ENCODE measurements at places on chromosomes 4 and X.
A peak's percentile ranks its signal among the peaks of the same experiment; 100 is the strongest.

- no peak for DNase-seq
Measured at GRCh38 chrX:132382068-132382467, 106.8 kb downstream of the MBNL3 start.

- DNase-seq, result no peak
Measured at GRCh38 chr4:88244816-88245579, 39.4 kb downstream of the PPM1K start.

DNA sequence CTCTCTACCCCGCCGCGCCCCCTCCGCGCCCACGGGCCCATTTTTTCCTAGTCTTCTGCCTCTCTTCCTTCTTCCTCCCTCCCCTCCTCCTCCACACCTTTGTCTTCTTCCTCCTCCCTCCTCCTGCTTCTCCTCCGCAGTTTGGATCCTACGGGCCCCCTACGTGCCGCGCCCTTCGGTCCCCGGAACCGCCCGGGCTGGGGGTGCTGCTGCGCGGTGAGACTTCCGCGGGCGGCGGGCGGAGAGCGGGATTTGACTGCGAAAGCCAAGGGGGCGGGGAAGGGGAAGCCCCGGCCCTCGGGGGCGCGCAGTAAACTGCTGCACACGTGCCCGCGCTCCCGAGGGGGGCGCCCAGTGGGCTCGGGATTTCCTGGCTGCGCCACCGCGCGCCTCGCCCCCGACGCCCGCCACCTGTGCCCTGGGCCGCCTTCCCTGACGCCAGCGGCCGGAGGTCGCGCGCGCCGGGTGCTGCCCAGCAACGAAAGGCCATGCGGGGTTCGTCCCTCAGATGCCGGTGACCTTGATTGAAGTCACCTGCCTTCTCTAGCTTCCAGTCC, 3.3 kb upstream of the NKX3-2 start:
- DNase-seq, result no peak

GRCh38 chr4:56244681-56245080, 142.6 kb downstream of the AASDH start:
- DNase-seq, result no peak

DNA sequence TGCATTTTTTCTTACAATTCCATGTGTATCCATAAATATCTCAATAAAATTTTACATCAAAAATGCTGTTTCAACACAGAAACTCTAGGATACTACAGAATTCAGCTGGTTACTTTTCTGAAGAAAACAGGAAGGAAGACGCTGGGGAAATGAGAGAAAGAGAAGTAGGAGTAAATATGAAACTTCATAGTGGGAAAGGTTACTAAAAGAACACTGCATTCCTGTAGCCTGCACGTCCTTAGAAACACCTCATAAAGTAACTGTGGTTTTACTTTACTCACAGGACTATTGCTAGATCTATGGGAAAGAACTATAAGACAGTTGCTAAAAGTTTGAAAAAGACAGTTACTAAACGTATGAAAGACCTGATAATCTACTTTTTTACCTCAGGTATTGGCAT, 23.1 kb downstream of the ATP11C start:
- no peak for DNase-seq

DNA sequence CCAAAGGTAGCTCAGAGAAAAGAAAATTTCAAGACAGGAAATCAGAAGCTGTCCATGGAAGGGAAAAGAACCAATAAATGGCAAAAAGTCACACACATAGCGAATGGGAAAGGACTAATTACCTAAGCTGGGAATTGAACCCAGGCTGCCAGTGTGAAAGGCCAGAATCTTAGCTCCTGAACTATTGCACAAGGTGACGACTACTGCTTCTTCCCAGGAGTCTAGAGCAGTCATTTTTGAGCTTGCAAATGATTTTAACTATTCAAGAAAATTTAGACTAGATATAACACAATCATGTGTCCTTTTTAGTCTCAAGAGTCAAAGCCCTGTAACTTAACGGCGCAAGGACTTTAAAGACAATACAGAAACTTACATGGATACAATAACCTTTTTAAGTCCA, 34.1 kb upstream of the ZNF81 start:
- DNase-seq, result peak; percentile 5

DNA sequence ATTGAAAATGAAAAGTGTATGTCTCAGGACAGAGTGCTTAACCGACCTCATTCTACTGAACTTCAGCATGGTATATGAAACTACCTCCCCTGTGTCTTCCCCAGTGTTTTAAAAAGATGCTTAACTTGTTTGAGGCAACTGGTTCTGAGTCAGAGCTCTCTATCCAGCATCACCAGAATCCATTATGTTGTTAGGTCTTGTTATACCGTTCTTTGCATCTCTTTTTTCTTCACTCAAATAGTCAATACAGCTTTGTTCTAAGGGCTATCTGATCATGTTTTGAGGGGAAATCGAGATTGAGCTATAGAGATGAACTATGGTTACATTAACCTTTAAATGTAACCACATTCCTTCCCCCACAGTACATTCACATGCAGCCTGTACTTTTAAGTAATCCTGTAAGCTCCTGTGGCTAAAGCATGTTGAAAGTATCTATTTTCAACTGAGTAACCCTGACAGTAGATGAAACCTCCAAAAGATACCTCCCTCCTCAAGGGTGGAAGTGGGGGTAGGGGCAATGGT, 514.4 kb downstream of the RPA4 start:
- no peak for DNase-seq

- DNase-seq, result no peak
Measured at GRCh38 chr4:67320645-67321044, 224.7 kb downstream of the CENPC start.

DNA sequence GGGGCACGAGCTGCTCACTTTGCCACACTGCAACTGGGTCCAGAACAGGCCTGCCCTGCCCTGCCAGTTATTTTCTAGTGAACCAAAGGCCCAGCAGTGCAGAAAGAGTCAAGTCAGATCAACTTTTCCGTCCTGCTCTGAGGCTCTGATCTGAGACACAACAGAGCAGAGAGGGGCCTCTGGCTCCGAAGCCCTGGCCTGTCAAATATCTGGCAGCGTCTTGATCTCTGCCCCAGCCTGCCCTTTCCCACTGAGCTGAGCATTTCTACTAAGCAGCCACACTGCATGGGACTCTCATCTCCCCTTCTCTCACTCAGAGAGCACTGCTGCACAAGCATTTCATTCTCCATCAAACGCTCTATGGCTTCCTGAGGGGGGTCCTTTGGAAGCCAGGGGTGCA, 11.8 kb downstream of the IGFBP7 start:
- DNase-seq, result no peak

- no peak for DNase-seq
Measured at GRCh38 chr4:52192001-52192400, 140.9 kb downstream of the SPATA18 start.

DNA sequence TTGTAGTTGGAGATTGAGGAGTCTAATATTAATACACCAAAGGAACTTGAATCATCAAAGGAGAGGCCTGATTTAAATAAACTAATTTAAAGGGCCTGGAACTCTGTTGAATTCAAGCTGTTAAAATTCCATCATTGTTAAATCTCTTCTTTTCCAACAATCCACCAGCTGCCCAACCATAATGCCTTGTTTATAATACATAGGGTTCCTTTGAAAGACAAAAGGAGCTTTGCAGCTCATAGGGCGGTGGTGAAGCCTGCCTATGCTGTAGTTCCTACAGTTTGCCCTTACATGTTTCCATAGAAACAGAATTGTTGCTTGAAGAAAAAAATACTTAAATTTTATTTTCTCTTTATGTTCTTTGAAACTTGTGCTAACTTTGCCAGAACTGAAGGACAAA, 102.8 kb downstream of the GLUD2 start:
- DNase-seq, result no peak

GRCh38 chr4:68865188-68865638, 49.4 kb downstream of the UGT2B10 start:
- no peak for DNase-seq

DNA sequence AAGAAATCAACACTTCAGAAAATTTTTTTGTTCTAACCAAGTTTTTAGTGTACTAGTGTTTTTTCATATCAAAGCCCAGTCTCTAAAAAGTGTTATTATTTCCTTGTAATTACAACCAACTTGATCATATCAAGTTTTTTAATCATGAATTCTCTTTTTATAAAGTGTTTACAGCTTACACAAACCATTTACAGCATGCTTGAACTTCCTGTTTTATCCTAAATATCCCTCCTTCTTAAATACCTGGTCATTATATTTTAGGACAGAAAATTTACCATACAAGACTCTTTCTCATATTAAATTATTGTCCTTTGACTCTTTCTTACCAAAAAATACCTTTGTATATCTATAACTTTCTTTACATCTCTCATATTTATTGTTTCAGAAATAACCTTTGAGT, 89.4 kb upstream of the NPY2R start:
- DNase-seq, result no peak

DNA sequence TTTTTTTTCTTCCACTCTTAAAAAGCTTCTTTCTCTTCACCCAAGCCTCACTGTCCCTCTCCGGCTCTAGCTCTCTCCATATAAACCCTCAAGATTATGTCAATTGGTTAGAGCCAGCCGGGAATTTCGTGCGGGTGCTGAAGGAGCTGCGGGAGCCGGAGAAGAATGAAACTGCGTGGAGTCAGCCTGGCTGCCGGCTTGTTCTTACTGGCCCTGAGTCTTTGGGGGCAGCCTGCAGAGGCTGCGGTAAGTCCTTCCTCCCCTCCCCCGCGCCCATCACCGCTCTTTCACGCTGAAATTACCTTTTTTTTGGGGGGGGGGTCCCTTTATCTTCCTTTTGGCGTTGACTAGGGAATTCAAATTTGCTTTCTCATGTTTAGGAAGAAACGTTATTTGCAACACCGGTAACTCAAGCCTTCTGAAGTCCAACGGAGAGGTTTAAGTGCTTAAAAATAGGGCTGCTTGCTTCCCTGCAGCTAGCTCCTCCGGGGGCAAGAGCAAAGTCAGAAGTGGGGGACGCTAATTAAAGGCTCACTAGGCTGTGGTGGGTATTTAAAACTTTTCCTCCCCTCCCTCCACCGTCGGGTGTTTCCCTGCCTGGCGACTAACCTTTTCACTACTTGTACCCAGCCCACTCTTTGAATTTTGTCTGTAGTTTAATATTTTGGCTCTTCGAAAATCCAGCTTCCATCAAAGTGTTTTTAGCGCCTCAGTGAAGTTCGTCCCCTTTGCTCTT, 491 bp downstream of the COL4A5 start:
- DNase-seq, result peak; percentile 1

GRCh38 chrX:136750364-136750763, 30.4 kb downstream of the ARHGEF6 start:
- DNase-seq, result no peak

DNA sequence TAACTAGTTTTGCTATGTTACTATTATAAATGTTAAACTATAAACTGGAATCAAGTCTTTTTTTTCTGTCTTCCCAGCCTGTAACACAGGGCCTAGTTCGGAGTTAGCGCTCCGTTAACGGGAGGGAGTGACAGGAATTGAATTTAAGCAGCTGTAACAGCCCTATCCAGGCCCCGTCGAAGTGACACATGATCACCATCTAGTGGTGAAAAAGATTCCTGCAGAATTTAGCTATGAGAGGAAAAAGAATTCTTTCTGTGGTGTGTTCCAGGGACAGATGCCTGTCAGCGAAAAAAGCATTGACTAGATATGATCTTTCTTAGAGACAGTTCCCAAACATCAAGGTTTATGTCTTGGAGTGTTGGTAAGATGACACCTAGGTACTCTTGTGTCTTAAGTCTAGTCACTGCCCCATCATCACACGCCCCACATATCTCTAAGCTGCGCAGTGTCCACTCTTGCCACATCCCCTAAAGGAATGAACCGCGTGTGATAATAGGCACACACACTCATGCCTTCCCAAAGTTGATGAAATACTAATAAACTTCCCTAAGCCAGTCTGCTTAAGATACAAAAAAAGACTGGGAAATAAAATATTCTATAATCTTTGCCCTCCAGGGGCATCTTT, 2.1 kb downstream of the GAB3 start:
- no peak for DNase-seq

DNA sequence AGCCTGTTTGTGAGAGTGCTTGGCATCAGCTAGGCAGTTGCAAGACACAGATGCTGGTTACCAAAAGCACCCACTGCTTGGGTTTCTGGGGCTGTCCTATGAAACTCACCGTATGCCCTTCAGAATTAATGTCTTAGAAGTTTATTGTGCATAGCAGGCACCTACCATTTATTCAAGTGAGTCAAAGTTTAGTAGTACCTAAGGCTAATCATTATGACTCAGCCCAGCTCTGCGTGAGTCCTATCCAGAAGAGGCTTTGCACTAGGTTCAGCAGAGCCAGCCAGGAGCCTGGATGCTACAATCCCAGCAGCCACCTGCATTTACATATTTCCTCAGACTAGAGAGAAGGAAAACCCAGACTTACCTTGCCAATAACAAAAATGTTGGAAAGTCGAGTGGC, 4.2 kb downstream of the RPS4X start:
- no peak for DNase-seq

GRCh38 chrX:96919672-96920071, 36.0 kb downstream of the RPA4 start:
- DNase-seq, result no peak

DNA sequence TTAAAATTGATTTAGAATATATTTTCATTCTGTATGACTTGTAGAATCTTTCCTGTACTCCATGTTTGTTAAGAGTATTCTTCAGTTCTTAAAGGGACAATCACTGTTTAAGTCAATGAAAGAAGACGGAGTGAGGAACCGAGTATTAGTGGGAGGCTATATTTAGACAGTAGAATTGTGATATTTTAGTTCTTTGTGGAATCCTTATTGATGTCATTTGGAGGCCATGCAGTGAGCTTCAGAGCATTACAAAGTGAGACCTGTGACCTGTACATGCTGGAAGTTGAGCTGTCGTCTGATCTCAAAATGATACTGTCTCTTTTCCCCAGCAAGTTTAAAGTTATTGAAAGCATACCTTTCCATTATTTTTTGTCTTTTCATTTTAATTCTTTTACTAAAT, 394.7 kb downstream of the GALNTL6 start:
- no peak for DNase-seq

DNA sequence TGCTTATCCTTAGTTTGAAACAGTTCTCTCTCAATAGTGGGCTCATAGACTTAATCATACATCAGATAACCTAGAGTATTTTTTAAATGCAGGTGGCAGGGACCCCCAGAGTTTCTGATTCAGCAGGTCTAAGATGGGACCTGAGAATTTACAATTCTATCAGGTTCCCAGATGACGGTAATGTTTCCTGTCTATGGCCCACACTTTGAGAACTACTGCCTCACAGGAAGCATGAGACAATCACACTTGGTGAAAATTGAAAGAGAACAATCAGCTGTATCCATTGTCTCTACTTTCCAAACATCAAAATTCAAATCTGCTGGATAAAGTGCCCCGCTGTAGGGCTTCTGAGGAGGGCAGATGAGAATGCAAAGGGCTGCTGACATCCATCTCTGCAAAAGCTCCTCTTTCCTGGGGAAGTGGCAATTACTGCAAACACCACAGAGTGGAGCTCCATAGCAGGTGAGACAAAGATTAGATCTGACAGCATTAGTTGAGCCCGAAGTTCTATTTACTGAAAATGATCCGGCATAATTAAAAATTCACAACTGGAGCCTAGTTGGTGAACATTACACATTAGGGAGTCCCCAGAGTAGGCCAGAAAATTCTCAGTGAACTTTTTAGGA, 187.8 kb upstream of the MBNL3 start:
- DNase-seq, result no peak

DNA sequence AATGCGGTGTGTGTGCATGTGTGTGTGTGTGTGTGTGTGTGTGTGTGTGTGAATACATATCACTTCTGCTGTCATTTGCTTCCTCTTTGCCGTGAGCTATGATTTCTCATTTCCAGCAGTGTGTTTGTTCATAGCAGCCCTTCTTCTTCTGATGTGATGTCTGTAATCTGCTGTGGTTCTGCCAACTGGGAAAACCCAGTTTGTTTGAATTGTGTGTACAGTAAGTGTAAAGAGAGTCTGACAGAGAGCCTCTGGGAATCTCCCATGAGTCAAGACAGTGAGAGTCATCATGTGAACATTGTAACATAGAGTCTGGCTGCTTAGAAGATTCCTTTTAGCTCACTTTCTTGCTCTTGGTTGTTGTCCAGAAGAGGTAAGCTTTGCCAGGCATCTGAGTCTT, 8.4 kb upstream of the NWD2 start:
- no peak for DNase-seq
